ENCODE measurements at places on chromosomes 7 and 10. TPM values are rescaled to one million over a fixed set of nuclear protein-coding genes. Genes with fewer than 3 reads are reported as not detected.

DNA sequence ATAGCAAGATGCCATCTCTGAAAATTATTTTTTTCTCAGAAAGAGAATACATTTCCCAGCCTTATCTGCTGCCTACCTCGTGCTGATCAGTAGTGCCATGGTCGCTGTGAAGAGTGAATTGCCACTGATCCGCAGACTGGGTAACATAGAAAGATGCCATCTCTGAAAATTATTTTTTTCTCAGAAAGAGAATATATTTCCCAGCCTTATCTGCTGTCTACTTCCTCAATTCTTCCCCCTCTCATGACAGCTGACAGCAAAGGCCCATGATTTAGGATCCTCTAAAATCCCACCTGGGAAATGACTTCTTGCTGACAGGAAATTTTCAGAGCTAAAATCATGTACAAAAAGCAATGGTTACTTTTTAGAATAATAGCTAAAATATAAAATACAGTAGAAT is 92.5 kb upstream of the AHR start:
- DNase-seq = no peak

- DNase-seq = peak; percentile 51
Observed at GRCh38 chr7:123208793-123209192, 9.0 kb upstream of the SLC13A1 start.

- DNase-seq = peak; percentile 88
Observed at GRCh38 chr10:121668314-121669027, 70.2 kb upstream of the FGFR2 start.

DNA sequence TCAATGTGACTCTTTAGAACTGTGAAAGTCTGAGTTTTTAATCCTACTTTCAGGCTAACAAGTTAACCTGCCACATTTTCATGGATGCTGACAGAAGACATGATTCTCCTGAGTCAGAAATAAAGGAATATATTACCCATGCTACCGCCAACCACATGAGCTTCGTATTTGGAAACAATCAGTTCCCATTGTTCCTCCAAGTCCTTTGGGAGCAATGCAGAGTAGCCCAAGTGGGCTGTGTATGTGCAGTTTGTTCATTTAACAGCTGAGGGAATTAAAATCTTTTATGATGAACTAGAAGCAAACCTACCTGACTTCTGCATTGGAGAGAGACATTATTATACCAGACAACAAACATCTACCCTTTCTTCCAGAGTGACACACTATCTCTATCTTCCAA is 169.3 kb upstream of the BET1 start:
- DNase-seq = no peak

DNA sequence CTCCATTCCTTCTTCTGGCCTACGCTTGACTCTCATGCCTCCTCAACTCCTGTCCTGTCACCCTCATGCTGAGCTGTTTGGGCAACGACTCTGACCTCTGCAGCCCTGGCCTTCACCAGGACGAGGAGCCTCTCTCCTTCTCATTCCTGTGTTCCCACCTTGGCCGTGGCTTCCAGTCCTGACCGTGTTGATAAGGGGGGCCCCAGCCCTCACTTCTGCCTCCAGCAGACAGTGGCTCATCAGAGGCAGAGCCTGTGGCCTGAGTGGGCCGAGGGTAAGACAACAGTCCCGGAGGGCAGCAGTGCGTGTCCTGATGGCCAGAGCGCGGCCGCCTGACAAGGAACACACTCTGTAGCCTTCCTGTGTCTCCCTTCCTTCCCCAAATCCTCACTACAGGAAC is 61.7 kb upstream of the UBE3C start:
- DNase-seq = no peak

GRCh38 chr7:17412883-17413282 is 114.4 kb downstream of the AHR start:
- DNase-seq = no peak

DNA sequence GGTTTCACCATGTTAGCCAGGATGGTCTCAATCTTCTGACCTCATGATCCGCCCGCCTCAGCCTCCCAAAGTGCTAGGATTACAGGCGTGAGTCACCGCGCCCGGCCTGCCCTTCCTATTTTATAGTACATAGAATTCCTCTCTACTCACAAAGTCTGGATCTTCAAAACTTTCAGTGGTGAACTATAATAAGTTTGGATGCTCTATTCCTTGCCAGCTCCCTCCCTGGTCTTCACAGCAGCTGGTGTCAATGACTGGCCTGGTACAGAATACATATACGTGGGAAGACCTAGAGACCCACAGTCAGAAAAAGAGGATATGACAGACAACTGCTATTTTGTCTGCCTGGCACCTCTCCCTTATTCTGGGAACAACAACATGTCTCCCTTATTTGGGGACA is 40.8 kb downstream of the ARHGAP12 start:
- DNase-seq = no peak

- no peak for DNase-seq
Observed at GRCh38 chr10:32263300-32263699, 83.7 kb downstream of the EPC1 start.

DNA sequence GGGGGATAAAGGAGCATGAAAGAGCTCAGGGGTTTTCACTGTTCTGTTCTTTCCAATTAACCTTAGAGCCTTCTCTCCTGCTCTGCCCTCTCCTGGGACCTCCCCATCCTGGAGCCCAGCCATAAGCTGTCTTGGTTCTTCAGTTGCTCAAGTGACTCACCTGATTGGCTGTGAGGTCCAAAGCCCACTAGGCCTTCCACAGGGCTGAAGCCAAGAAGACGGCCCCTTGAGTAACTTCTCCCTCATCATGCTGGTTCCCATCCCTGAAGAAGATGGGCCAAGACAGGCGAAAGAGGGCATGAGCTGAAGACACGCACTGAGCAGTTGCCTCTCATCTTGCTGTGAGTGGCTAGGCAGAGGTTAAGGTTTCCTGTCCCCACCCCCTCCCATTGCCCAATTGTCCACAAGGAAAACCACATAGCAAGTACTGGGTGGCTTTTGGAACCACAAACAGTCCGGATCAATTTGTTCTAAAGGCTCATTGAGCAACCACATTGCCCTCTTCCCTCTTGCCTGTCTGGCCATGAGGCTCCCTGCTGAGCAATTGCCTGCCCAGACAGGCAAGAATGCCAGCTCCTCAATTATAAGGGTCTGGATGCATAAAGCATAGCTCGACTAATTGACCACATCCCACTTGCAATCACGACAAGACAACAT is 43.9 kb upstream of the GPAM start:
- no peak for DNase-seq

- DNase-seq = no peak
Observed at GRCh38 chr7:11988186-11988585, 156.2 kb upstream of the THSD7A start.

GRCh38 chr10:49275896-49276295 is 23.1 kb upstream of the C10orf71 start:
- DNase-seq = no peak

- DNase-seq = no peak
Observed at GRCh38 chr10:45378914-45379726, 5.1 kb downstream of the ALOX5 start.

- DNase-seq = peak; percentile 42
Observed at GRCh38 chr10:123007558-123008354, 839 bp downstream of the IKZF5 start.

- no peak for DNase-seq
Observed at GRCh38 chr7:134317434-134317833, 704 bp upstream of the SLC35B4 start.

DNA sequence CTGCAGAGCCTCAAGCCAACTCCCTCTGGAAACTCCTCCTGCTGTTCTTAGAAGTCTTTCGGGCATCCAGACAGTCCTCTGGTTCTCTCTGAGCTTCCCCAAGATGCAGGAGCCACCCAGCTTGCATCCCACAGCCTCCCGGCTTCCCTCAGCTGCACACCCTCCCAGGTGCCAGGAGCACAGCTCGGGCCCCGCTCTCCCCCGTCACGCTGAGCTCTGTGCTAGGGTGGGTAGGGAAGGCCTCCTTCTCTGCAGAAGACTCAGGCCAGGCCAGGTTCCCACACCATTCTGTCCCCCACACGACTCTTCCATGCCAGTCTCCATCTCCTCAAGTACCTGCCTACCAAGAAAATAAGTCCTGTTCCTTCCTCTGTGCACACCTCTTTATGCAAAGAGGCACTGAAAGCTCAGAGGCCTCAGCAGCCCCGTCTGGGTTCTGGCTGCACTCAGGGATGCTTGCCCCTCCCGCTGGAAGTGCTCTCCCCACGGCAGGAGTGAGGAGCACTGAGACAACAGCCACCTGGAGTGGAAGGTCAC is 537.1 kb downstream of the PTPRN2 start:
- DNase-seq = no peak

GRCh38 chr7:141500608-141501007 is 50.6 kb upstream of the AGK start:
- no peak for DNase-seq

GRCh38 chr7:45033261-45033930 is 33.4 kb downstream of the CCM2 start:
- no peak for DNase-seq

DNA sequence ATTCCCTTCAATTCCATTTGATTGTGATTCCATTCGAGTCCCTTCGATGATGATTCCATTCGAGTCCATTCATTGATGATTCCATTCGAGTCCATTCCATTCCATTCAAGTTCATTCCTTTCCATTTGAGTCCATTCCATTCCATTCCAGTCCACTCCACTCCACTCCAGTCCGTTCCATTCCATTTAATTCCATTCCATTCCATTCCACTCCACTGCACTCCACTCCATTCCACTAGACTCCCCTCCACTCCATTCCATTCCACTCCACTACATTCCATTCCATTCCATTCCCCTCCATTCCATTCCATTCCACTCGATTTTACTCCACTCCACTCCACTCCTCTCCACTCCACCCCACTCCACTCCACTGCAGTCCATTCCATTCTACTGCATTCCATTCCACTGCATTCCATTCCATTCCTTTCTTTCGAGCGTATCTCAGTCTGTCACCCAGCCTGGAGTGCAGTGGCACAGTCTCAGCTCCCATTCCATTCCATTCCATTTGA is 115.7 kb downstream of the ZNF92 start:
- DNase-seq = no peak

- DNase-seq = peak; percentile 11
Observed at GRCh38 chr7:47119261-47119865, 462.5 kb downstream of the TNS3 start.

- peak; percentile 69 for DNase-seq
Observed at GRCh38 chr10:5976512-5977470, 552 bp downstream of the IL15RA start.

GRCh38 chr10:17671307-17671706 is 27.4 kb downstream of the STAM start:
- no peak for DNase-seq

- no peak for DNase-seq
Observed at GRCh38 chr7:141374425-141374824, 176.8 kb upstream of the AGK start.

- no peak for DNase-seq
Observed at GRCh38 chr7:131505636-131506557, 50.5 kb downstream of the PODXL start.

DNA sequence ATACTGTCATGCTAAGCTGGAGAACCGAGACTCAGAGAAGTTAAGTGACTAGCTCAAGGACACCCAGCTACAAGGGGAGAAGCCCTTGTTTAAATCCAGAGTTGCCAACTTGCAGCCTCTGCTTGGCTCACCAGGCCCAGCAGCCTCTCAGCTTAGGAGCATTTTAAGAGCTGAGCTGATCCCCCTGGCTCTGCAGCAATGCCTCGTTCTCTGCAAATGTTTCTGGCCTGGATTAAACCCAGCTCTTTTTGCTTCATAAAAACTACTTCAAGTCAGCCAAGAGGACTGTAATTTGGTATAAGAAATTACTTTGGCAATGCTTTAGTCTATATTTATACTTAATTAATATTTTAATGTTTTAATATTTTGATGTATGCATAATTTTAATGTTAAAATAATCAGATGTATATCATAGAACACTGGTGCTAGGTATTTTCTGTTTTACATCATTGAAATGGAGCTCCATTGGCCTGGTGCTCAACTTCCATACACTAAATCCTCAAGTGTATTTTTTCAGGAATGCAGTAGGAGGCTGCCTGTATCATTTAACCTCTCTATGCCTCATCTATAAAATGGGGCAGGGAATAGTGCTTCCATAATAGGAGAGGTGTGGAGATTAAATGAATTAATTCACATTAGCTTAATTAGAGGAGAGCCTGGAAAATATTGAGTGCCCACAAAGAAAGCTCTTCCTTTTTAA is 184.2 kb downstream of the EMX2 start:
- DNase-seq = no peak

DNA sequence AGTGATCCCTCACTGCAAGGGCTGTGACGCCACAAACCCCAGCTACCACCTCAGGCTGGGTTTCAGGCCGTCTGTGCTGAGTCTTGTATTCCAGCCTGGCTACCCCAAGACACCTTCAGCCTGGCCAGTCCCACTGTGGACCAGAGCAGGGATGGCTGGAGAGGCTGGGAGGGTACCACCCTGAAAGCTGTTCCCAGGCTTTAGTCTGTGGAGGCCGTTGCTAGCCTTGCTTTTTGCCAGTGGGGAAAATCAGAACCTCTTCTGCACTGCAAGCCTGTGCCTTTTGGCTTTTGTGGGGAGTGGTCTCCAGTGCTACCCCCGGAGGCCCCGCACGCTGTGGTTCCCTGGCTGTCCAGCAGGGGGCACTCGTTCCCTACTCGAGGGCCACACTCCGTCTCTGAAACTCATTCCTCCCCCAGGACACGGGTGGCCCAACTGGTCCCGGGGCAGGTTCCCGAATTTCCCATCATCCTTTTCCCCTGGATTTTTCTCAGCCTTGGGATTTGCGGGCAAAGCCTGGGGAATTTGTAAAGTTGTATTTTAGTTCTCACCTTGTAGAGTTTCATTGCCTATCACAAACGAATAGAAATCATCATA is 128.4 kb upstream of the BTBD16 start:
- peak; percentile 46 for DNase-seq

DNA sequence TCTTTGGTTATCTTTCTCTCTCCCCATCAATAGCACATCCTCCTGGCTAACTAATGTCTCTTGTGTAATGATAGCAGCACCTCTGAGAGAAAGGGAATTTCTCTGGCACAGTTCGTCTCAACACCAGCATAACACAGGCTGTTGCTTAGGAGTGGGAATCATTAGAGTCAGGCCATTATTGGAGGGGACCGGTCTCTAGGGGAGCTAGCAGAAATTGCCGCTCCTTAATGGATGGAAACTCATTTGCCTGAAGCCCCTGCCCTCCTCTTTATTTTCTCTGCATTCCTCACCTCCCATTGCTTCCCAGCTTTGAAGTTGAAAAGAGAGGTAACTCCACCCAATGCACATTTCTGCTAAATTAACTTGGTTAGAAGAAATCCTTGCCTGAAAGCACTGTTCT is 11.9 kb downstream of the LRRC4 start:
- DNase-seq = no peak

DNA sequence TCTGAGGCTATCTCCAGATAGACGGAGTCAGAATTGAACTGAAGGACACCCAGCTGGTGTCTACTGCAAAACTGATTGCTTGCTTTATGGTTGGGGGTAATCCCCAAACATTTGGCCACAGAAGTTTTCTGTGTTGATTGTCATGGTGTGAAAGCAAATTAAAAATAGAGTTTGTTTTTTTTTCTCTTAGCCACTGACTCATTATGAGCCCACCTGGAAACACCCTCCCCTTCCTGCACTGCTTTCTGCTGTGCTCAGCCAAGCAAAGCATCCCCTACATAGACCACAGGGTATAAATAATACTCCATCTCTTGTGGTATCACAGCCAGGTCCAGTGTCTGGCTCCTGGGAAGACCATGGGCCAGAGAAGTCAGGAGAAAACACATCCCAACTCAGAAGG is 6.5 kb upstream of the VWC2 start:
- no peak for DNase-seq

The CAV2 gene
- 6.4 TPM for total RNA-seq

The FGF8 gene
- 12.8 TPM for total RNA-seq

The HOXA10 gene
- not detected for total RNA-seq

The HOXA6 gene
- not detected for total RNA-seq

The C10orf53 gene
- total RNA-seq = 0.11 TPM

The CCL24 gene
- total RNA-seq = not detected

The UTF1 gene
- total RNA-seq = not detected

The COBL gene
- total RNA-seq = 0.69 TPM

The NOLC1 gene
- 52.3 TPM for total RNA-seq

Data from cardiac muscle cell (in vitro differentiated cells and primary cell).